ENCODE measurements at places on chromosomes 16 and 17.

- H3K36me3 ChIP-seq = peaks cover 31% of the 10 kb centered on the region
- H3K4me1 ChIP-seq = peaks cover 43% of the 10 kb centered on the region
- H3K27me3 ChIP-seq = no peaks in the 10 kb centered on the region
- H3K4me3 ChIP-seq = peak overlapping the region; percentile 7
- H3K27ac ChIP-seq = peak overlapping the region; percentile 90
Observed at GRCh38 chr16:75022567-75022966, 23.7 kb downstream of the ZNRF1 start.

DNA sequence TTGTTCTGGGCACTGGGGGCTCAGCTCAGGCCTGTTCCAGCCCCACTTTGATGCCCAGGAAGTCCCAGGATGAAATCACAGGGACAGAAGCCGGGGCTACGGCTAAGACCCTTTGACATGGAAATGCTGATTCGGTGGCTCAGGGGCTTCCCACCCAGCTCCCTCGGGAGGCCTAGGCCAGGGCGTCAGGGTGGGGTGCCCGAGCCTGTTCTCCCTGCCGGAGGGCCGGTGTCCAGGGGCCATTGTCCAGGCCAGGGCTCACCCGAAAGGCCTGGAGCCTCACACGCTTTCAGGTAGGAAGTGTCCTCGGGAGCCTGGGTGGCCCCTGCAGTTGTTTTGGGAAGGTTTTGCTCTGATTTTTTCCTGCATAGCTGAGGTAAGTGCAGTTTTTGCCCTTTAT is 34.0 kb downstream of the METRNL start:
- H3K36me3 ChIP-seq = no peaks in the 10 kb centered on the region
- no peak for DNase-seq

- peaks cover 4% of the 10 kb centered on the region for H3K27me3 ChIP-seq
- no peak for DNase-seq
- H3K27ac ChIP-seq = no peak overlapping the region
- H3K4me3 ChIP-seq = no peak overlapping the region
- H3K36me3 ChIP-seq = no peaks in the 10 kb centered on the region
- H3K4me1 ChIP-seq = no peaks in the 10 kb centered on the region
Observed at GRCh38 chr17:78507526-78507925, 69.7 kb downstream of the DNAH17 start.

DNA sequence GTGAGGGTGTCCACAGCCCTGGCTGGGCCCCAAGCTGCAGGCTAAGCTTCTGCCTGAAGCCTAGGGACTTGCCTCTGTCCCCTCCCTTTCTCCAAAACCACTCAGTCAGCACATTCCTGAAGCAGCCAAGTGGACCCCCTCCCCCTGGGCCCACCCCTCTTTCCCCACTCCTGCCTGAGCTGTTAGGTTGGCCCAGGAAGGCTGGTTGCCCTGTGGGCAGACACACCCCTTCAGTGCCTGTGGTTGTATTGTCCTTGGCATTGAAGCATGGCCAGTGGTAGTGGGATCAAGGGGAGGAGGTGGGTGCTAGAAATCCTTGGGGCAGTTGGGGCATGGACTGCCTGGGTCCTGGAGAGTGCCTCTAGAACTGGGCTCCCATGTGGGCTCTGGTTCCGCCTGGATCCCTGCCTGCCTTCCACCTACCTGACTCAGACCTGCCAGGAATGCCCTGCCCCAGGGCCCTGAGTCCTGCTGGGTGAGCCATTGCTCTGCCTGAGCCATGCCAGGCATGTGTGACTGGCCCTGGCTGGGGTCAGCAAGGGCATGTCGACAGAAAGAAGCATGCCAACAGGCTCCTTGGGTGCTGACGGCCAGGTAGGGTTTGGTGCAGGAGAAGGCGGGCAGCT is 2.1 kb downstream of the TRAF4 start:
- peak overlapping the region; percentile 93 for H3K4me3 ChIP-seq
- peak overlapping the region; percentile 92 for H3K27ac ChIP-seq
- H3K4me1 ChIP-seq = peaks cover 58% of the 10 kb centered on the region

- peaks cover 23% of the 10 kb centered on the region for H3K27me3 ChIP-seq
- no peak overlapping the region for H3K4me3 ChIP-seq
- no peak overlapping the region for H3K27ac ChIP-seq
- H3K36me3 ChIP-seq = no peaks in the 10 kb centered on the region
- no peaks in the 10 kb centered on the region for H3K4me1 ChIP-seq
Observed at GRCh38 chr16:26901196-26901861, 165.4 kb upstream of the C16orf82 start.

DNA sequence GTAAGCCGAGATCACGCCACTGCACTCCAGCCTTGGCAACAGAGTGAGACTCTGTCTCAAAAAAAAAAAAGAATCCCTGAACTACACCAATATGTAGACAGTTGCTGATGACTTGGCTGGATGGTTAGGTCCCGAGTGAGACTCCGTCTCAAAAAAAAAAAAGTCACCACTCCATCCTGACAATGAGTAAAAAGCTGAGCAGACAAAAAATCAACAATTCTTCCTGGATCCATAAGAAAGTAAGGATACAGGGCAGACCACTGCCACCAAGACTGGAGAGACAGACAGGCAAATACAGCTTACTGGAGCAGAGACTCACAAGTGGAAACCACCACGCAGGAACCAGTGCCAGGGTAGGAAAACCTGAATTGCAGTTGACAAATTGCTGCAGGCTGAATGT is 67.1 kb upstream of the ERCC4 start:
- no peak overlapping the region for H3K27ac ChIP-seq
- H3K4me1 ChIP-seq = no peaks in the 10 kb centered on the region
- H3K27me3 ChIP-seq = peaks cover 38% of the 10 kb centered on the region
- DNase-seq = no peak
- no peaks in the 10 kb centered on the region for H3K36me3 ChIP-seq

DNA sequence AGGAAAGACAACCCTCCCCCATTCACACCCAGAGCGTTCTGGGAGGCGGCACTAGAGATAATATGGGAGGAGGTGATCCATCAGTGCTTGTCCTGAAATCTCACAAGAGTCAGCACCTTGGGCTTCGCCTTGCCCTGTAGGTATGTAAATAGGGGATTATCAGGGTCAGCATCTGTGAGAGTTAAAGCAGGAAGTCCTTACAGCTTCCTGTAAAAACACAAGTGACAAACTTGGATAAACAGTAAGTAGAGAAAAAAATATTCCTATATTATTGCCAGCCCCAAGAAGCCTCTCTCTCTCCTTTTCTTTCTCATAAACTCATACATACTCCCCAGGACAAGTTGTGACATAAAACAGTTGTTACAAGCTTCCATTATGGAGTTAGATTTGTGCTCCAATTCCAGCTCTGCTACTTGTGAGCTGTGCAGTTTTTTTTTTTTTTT is 187.7 kb downstream of the MAF start:
- peaks cover 3% of the 10 kb centered on the region for H3K27me3 ChIP-seq
- peaks cover 31% of the 10 kb centered on the region for H3K4me1 ChIP-seq
- H3K4me3 ChIP-seq = no peak overlapping the region
- no peaks in the 10 kb centered on the region for H3K36me3 ChIP-seq

DNA sequence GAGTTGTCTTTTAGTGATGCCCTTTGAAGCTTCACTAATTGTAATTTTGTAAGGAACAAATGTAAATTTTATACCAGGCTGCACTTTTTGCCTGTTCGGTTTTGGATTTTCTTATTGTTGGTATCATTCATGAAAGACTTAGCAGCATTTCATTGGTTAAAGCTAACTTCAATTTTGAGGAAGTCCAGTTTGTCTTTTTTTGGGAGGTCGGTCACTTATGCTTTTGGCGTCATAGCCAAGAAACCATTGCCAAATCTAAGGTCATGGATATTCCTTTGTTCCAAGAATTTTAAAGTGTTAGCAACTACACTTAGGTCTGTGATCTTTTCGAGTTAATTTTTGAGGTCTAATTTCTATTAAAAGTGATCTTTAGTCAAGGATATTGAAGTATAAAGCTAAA is 77.1 kb downstream of the PRKCA start:
- H3K36me3 ChIP-seq = peaks cover 37% of the 10 kb centered on the region
- H3K4me1 ChIP-seq = peaks cover 71% of the 10 kb centered on the region
- H3K27ac ChIP-seq = no peak overlapping the region
- H3K27me3 ChIP-seq = no peaks in the 10 kb centered on the region
- no peak overlapping the region for H3K4me3 ChIP-seq
- DNase-seq = no peak

GRCh38 chr17:64938925-64939474 is 19.7 kb upstream of the LRRC37A3 start:
- DNase-seq = peak; percentile 71
- H3K36me3 ChIP-seq = no peaks in the 10 kb centered on the region
- H3K27me3 ChIP-seq = no peaks in the 10 kb centered on the region
- peaks cover 1% of the 10 kb centered on the region for H3K4me1 ChIP-seq
- no peak overlapping the region for H3K27ac ChIP-seq

DNA sequence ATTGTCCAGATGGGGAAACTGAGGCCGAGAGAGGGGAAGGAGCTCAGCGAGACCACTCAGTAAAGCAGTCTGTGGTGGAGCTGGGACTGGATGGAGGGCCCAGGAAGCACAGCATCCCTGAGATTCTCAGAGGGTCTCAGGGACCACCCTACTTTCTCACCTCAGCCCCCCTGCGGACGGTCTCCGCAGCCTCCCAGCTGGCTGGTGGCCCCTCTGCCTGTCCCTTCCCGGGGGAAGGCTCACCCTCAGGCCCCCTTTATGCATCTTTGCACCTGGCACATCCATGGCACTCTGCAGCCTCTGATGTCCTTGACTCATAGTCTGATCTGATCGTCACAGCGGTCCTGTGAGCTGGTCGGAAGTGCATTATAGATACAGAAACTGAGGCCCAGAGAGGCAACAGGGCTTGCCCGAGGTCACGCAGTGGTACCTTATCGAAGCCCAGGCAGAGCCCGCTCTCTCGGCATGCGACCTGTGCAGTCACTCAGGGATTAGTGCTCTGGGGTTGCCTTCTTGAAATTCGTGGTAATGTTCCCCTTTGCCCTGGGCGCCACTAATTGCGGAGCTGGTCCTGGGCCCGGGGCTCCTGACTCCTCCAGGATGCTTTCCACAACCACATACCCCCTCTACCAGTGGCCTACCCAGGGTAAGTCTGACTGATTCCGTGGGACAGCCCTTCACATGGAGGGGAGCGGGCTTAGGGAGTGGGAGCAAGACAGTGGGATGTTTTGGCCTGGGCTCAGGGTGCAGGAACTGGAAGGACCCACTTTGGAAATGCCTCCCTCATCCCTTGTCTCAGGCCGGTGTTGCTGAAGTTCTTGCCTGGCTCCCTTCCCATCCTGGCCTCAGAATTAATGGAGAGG is 24.4 kb downstream of the RAB11FIP4 start:
- no peak overlapping the region for H3K27ac ChIP-seq
- DNase-seq = no peak
- no peaks in the 10 kb centered on the region for H3K4me1 ChIP-seq
- H3K36me3 ChIP-seq = no peaks in the 10 kb centered on the region

All from activated T-cell treated with anti-CD3 and anti-CD28 coated beads, Interleukin-2, amount 50 U/mL, for 24 hours (primary cell).